ENCODE measurements at places on chromosomes 6 and 20.
A peak's percentile ranks its signal among the peaks of the same experiment; 100 is the strongest.

GRCh38 chr6:39203436-39204159 lies 25.7 kb downstream of the KCNK5 start:
- DNase-seq: no peak

DNA sequence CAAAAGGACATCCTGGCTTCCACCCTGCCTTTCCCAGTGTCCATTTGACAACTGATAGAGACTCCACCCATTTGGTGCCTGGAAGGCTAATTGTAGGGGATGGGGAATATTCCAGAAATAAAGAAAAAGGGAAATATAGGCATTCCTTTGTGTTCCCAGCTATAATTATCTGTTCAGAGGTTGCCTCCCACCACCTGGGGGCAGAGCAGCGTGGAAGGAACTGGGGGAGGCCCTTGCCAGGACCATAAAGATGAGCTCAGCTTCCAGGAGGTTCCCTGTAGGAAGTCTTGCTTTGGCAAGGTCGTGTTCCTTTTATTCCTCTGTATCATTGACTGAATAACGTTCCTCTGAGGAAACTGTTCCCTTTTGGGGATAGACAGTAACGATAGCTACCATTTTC lies 214.7 kb downstream of the TFAP2C start:
- no peak for DNase-seq

- DNase-seq: peak; percentile 91
Observed at GRCh38 chr6:155100087-155100486, 105.0 kb downstream of the TIAM2 start.

- no peak for DNase-seq
Observed at GRCh38 chr6:75278474-75279077, 6.0 kb downstream of the TMEM30A start.

- DNase-seq: no peak
Observed at GRCh38 chr6:21604081-21604480, 10.5 kb downstream of the SOX4 start.

DNA sequence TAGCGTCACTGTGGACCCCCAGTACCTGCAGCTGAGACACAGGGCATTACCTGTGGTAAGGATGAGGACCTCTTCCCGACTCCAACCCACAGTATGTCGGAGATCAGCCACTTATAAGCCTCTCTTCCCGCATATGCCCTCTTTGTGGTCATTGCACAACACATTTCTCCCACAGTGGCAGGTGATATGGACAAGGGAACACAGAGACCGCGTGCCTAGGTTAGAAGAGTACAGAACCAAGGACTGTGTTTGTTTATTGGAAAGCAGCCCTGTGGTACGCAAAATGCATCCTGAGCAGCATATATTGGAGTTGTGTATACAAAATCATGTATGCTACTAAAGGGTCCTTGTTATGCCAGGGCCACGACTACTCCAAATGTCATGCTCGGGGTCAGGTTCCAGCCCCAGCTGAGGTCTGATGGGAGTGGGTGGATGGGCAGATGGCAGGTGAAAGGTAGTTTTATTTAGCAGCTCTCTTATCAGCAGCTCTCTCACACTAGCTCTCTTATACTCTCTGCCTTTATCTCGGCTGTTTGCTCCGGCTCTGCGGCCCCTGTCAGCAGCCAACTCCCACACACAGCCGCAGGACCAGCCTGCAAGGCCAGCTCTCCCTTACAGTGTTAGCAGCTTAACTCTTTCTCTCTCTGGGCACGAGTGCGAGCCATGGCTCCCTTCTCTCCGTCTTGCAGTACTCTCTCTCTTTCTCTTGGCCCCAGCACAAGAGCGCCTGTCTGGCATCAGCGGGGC lies 569.0 kb downstream of the KIF16B start:
- no peak for DNase-seq

DNA sequence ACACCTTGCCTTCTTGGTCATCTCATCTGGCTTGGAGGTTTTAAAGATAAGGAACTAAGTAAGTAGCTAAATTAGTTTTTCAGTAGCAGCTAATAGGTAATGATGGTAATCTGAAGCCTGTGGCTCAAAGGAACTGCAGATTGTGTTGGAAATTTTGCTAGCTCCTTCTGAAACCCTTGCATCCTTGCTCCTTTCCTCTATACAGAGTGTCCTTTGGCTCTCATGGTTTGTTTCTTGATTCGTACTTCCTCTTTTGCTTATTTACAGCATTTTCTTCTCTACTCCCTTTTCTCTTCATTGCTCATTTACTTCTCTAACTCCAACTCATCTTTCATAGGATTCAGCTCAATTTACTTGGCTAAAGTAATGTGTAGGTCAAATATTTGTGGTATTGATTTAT lies 19.0 kb downstream of the LRRC1 start:
- DNase-seq: no peak

DNA sequence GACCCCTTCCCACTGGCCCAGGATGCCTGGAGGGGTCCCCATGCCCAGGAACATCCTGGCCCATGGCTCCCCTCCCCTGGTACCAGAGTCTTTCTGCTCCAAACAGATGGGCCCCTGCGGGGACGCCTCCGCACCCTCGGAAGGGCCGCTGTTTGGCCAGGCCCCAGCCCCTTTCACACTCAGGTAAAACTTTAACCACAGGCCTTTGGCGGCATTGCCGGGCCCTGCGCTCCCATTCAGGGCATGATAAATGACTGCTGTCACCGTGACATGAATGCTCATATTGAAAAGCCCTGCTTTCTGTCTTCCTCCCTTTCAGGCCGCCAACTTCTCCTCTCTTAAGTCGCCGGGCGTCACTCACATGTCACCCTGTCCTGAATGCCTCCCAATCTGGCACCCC lies 141.5 kb upstream of the TOP1 start:
- DNase-seq: no peak

GRCh38 chr6:168098431-168098861 lies 19.4 kb upstream of the FRMD1 start:
- DNase-seq: no peak

DNA sequence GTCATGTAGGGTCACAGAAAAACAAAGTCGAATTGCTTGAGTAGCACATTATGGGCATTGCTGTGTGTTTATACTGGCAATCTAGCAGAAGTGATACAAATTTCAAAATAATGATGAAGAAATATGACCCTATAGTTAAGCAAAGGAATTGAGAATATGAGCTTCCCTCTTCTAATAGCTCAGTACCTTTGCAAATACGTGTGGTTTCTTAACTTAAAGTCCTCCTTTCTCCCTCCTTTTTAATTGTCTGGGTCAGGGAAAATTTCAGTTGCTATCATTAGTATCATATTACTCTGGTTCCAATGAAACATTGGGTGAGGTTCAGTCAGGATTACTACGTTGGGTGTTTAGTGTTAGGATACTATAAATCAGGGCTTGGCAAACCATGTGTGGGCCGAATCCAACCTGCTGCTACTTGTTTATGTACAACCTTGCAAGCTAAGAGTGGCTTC lies 166.8 kb upstream of the CARMIL1 start:
- no peak for DNase-seq

DNA sequence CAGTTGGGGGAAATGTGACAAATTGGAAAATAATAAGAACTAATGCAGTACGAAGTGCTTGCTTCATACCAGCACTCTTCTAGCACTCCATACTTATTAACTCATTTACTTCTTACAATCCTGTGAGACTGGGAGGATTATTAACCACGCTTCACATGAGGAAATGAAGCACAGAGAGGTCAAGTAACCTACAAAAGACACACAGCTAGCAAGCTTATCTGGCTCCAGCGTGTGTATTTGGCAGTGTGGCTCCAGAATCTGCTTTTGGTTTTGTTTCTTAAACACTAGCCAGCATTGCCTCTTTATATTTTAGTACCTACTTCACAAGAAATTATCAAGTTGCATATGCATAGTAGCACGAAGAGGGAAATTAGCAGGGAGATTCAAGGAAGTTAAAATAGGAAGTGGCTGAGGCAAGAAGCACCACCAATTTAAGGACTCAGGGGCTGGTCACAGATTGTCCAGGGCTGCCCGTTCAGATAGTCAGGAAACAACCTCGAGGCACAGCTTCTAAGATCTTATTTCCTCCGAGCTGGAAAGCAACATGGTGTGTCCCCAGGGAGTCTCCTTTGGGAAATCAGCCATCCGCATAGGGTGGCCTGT lies 302.7 kb upstream of the PRDM1 start:
- DNase-seq: no peak

DNA sequence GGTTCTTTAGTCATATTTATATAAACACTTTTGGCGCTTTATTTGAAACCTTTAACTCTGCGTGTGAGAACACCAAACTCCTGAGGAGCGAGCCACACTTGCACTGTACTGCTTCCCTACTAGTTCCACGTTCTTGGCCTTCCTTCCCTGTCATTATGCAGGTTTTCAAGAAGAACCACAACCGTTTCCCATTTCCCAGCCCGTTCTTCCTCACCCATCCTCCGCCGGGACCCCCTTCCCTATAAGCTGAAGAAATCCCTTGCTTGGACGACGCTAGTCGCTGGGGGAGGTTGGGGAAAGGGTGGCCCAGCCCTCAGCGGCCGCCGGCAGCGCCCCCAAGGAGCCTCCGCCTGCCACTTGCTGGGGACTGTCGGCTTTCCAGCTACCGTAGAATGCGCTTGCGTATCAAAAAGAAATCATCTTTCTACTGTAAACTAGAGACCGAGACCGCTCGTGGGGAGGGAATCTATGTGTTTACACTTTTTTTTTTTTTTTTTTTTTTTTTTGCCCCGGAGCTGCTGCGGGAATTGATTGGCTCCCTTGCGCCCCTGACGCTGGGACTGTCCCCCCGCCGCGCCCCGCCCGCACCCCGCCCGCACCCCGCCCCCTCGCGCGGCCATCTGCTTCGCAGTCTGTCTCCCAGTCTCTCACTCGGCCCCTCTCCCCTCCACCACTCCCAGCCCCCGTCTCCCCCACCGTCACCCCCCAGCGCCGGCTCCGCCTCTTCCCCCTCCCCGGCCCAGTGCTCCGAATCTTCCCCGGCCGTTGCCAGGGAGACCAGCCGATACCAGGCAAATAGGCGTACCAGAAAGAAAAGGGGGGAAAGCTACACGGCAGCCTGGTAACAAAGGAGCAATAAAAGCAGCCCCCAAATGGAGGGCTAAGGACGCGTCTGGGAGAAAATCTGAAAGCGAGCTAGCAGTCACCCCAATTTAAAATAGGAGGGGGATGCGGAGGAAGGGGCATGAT lies 2.3 kb upstream of the MARCKS start:
- DNase-seq: peak; percentile 96

DNA sequence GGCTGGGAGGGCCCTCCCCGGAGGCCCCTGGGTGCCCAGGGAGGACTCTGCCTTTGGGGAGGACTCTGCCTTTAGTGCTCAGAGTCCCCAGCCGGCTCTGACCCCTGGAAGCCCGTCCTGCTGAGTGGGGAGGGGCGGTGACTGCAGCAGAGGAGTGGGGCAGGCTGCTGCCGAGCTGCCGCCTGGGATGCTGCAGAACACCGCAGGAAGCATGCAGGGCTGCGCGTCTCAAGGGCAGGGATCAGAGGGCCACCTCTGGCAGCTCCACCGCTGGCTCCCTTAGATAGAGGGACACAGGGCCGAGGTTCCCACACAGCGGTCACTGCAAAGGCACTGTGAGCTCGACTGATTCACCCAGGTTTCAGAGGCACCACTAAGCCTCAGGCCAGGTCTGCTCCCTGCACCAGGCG lies 82.2 kb upstream of the GATA5 start:
- DNase-seq: no peak

DNA sequence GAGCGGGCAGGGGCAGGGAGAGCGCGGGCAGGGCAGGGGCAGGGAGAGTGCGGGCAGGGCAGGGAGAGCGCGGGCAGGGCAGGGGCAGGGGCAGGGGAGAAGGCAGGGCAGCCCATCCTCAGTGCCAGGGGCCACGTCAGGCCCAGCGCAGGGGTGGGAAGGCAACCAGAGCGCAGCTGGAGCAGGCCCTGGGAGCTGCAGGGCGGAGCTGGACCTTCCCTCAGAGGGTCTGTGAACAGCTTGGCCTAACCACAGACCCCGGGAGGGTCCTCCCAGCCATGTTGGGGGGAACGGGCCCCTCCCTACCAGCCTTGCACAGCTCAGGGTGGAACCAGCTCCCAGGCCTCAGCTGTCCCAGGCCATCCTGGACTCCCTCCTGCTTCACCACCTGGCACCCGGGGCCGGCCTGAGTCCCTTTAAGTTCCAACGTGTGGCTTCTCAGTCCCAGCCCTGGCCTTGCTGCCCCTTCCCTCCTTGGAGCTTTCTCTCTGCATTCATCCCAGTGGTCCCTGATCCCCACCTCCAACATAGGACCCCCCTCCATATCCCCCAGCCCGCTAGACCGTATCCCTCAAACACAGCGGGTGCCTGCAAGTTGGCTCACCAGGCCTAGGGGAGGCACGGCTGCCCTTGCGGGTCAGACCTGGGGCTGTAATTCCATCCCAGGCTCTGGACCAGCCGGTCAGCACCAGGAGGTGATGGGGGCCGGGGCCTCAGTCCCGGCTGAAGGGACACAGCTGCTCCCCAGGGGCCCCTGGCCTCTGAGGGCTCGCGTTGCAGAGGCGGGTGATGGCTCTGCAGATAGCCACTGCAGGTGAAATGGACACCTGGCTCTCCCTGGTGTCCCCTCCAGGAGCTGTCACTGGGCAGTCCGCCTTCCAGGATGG lies 5.6 kb upstream of the ZBTB46 start:
- peak; percentile 92 for DNase-seq

- no peak for DNase-seq
Observed at GRCh38 chr6:49743429-49743828, 759 bp downstream of the CRISP3 start.

DNA sequence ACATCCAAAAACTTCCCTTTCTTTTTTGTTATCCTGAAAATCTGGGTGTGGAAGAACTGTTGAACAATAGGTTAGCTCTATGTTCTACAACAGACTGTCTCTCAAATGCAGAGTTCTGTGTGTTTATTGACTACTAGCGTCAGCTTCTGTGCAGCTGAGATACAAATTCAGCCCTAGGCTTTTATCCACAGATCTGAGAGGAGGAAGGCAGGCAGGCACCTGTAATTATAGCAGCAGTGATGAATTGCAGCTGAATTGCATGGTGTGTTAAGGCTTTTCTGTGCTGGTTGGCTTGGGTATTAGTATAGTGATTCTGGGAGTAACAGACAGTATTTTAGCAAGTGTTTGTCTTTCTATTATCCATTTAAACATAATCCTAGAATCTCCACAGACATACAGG lies 24.4 kb downstream of the GRIK2 start:
- no peak for DNase-seq

DNA sequence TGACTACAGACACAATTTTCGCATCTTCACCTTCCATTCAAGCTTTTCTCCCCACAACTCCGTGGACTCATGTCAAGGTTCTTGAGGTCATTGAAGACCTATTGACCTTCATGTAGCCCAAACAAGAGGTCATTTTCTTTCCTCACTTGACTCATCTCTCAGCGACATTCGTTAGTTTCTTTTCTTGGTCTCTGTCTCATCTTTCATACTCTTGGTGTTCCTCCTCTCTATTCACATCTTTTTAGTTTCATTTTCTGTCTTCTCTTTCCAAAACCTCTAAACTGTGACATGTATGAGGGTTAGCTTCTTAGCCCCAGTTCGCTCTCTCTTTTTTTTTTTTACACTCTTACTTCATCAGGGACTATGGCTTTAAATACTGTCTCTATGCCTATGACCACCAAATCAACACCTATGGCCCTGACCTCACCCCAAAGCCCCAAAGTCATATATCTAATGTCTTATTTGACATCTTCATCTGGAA lies 128.6 kb upstream of the BACH2 start:
- no peak for DNase-seq

DNA sequence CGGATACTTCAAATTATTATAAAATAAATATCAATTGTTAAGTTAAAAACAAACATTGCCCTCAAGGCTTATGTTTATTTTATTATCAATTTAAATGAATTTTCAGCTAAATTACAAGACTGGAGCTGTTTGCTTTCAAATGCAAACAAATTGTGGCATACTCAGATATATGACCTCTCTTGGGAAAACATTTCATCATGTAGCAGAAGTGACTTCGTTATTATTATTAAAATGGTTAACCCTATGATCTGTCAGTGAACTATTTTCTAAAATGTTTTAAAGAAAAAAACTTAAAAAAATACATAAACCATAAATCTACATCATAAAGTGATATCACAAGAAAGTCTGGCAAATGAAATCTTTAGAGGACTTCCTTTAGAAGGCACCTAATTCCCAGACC lies 72.5 kb downstream of the MAN1A1 start:
- DNase-seq: no peak
